ENCODE measurements at places on chromosomes 12 and 14.
A peak's percentile ranks its signal among the peaks of the same experiment; 100 is the strongest.

- no peak for DNase-seq
Measured at GRCh38 chr12:18145924-18146323, 55.9 kb upstream of the RERGL start.

DNA sequence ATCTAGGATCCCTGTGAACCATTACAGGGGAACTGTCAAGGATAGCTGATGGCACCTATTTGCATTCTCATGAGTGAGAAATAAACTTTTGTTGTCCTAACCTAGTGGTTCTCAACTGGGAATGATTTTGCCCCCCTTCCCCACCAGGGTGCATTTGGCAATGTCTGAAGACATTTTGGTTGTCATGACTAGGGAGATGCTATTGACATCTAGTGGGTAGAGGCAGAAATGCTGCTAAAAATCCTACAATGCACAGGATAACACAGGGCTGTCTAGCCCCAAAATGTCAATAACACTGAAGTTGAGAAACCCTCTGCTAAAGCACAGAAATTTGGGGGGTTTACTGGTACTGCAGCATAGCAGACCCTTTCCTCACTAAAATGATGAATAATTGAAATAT lies 140.9 kb upstream of the SRRM4 start:
- DNase-seq = no peak

DNA sequence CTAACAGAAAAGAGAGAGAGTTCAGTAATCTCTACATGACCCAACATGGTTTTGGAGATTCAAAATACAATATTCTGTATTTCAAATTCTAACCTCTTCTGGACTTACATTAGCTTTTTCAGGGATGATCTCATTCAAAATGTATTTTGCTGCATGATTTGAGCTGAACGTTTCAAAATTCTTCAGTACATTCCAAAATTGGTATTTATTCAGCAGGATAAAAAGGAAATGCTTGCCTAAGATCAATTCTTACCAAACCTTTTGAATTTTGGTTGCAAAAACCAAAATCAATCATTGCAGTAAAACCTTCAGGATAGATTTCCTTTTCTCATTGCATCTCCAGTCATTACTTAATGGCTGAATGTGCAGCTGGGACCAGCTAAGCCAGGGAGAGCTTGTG lies 1761.3 kb upstream of the SEL1L start:
- no peak for DNase-seq

GRCh38 chr12:65787056-65787865 lies 37.0 kb upstream of the HMGA2 start:
- DNase-seq = no peak

DNA sequence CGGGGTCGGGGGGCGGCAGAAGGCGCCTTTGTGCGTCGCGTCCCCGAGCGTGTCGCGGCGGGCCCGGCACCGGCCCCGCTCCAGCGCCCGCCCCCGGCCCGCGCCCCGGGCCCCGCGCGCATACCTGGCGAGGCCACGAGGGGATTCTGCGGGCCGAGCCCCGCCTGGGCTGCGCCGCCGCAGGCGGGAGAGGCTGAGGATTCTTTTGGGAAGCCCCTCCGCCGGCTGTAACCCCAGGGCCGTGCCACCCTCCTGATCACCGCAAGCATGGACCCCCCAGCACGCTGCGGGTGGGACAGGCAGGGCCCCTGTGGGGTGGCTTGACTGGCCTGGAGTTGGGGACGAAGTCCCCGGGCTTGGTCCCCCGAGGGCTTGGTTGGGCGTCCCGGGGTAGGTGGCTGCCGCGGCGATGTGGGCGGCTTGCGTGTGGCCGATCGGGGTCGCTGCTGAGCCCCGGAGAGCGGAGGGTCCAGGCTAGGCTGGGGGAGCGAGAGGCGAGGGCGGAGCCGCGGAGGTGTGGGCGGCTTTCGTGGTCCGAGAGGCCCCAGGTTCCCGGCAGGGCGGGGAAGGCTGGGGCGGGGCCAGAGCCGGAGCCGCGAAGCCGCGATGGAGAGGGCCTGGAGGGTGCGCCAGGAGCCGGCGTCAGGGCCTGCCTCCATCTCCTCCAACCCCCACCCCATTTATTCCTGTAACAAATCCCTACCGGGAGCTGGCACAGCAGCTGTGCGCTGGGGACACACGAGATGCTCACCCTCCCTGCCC lies 28.4 kb upstream of the GPR132 start:
- peak; percentile 79 for DNase-seq

- no peak for DNase-seq
Measured at GRCh38 chr12:112430929-112431328, 12.2 kb downstream of the PTPN11 start.

- DNase-seq = peak; percentile 86
Measured at GRCh38 chr12:56193025-56193578, 3.8 kb upstream of the SMARCC2 start.

DNA sequence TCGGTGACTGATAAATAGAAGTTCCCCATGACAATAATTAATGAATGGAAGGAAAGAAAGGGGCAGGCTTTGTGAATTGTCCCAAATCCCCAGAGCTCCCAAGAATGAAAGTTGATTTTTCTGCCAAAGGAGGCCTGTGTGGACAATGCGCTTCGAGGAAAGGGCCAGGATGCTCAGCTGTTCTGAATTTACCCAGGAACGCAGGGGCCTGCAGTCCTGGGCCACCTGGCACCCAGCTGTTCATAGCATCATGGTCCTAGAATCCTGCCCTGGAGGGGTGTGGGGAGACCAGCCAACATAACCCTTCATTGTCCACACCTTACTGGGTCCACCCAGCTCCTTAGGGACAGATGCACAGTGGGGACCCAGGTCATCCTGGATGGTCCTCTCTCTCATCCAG lies 587.5 kb downstream of the BCL11B start:
- DNase-seq = no peak

- no peak for DNase-seq
Measured at GRCh38 chr14:19754172-19754571, 10.8 kb downstream of the OR4Q3 start.

DNA sequence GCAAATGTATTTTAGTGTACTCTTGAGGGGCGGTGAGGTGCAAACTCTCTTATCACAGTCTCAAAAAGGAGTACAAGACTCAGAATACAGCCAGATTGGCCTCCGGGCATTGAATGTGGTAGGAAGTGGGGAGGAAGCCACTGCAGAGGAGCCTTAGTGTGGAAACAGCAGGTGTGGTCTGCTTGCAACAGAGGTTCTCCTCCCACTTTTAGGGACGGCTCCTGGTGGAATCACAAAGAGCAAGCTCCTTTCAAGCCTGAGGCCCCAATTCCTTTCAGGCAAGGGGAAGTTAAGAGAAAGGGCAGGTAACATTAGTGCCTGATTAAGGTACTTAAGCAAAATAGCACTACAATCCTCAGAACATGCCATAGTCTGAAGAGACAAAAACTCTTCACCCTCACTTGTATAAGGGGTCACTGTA lies 23.7 kb upstream of the SLC2A3 start:
- peak; percentile 66 for DNase-seq

- no peak for DNase-seq
Measured at GRCh38 chr12:3723916-3724805, 28.7 kb downstream of the CRACR2A start.

DNA sequence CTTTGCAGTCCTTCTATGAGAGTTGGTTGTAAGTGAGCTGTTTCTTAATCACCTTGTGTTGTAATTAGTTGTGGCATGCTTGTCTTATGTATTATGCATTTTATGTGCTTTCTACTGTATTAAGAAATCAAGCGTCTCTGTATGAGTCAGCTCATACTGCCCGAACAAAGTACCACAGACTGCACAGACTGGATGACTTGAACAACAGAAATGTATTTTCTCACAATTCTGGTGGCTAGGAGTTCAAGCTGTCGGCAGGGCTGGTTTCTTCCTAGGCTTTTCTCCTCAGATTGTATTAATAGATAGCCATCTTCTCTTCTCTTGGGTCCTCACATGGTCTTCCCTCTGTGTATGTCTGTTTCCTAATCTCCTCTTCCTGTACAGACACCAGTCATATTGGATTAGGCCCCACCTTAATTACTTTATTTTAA lies 77.7 kb downstream of the FLRT2 start:
- no peak for DNase-seq

DNA sequence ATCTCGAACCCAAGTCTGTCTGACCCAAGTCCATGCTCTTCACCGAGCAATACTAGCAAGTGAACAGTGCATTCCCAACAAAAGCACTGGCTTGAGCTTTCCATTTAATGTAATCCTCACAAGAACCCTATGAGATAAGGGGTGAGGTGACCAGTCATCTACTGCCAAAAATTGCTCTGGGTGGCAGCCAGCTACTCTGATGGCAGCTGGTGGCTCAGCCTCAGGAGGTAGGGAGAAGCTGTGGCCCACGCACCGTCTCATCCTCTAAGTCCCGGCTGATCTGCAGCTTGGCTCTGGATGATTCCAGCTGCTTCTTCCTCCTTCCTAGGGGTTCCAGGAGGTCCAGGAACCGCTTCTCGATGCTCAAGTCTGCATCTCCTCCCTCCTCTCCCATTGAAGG lies 75.2 kb downstream of the PLEKHG3 start:
- DNase-seq = no peak

DNA sequence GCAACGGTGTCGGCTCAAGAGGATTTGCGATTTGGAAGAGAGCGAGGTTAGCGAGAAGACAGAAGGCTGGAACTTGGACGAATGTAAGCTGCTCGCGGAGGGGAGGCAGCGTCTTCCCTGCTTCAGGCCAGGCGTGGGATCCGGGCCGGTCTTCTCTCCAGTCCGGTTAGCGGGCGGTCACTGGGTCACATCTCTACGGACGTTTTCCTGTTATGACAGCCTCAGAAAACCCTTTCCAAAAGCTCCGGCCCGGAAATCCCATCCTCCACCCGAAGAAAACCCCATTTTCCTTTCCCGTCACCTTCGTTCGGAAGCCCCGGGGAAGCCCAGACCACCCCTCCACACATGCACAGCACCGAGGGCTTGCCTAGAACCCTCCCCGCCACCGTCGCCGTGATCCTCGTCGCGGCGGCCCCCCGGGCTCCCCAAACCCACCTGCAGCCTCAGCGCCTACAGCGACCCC lies 268 bp downstream of the NDUFB1 start:
- no peak for DNase-seq

- DNase-seq = no peak
Measured at GRCh38 chr14:66745078-66745477, 237.1 kb downstream of the GPHN start.

GRCh38 chr12:104730763-104731162 lies 227.3 kb downstream of the SLC41A2 start:
- DNase-seq = no peak

DNA sequence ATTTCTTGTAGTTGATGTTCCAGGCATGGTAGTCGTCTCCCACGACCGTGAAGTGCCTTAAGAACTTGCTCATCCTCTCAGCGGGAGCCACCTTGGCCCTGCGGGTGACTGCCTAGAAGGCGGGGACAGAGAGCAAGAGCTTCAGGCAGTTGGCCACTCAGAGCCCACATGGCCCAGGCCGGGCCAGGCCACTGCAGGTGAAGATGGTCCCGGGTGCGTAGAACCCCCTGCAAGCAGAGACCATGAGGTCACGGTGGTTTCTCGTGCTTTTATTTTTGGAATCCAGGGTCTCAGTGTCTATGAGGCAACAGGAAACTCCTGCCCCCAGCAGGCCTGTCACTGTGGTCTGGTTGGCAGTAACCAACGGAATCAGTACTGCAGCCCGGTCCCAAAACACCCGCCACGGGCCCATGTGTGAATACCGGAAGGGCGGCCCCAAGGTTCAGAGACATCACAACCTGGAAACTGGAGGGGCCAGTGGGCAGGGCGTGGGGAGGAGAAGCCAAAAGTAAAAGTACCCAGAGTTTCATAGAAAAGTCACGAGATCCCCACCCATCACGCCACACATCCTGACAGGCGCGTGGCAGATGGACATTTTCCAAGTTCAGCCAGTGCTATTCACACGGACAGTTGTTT lies 27.5 kb downstream of the HVCN1 start:
- peak; percentile 65 for DNase-seq

- DNase-seq = no peak
Measured at GRCh38 chr12:45334396-45334795, 118.5 kb downstream of the ANO6 start.

DNA sequence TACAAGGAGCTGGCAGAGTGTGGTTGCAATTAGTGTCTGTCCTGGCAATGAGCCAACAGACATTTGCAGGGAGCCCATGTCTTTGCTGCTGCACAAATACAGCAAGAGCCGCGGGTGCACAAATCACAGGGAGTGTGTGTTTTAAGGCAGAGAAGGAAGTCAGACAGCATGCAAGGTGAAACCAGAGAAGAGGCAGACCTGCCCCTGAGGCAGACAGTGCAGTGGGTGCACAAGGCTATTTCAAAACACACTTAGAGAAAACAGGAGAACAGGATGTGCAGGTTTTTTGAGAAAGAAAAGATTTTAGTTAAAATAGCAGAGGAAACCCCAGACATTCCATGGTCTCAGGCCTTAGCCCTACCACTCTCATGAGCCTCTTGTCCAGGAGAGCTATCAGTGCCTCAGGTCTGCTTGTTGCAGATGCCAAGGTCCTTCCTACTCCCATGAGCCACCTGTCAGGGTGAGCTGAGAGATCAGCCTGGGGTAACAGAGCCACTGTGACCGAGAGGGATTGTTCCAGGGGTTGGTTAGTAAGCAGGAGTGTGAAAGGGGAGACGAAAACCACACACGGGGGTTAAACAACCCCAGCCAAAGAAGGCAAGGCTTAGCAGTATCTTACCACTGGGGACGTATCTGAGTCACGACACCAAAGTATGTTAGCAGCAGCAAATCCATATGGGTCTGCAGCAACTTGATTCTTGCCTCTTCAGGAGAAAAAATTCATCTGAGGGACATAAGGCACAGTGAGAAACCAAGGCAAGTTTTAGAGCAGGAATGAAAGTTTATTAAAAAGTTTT lies 78.1 kb downstream of the C14orf132 start:
- DNase-seq = no peak

DNA sequence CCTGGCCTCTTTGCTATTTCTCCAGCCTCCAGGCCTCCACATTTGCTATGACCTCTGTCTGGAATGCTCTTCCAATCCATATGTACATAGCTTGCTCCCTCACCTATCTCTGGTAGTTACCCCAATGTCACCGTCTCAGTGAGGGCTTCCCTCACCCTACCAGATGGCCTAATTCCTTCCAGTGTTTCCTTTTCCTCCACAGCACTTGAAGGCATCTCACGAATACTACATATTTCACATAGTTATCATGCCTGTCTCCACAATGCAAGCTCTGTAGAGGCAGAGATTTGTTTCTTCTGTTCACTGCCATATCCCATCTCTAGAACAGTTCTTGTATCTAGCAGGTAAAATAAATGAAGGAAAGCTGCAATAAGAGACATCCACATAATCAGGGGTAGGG lies 21.3 kb upstream of the HSP90B1 start:
- no peak for DNase-seq

DNA sequence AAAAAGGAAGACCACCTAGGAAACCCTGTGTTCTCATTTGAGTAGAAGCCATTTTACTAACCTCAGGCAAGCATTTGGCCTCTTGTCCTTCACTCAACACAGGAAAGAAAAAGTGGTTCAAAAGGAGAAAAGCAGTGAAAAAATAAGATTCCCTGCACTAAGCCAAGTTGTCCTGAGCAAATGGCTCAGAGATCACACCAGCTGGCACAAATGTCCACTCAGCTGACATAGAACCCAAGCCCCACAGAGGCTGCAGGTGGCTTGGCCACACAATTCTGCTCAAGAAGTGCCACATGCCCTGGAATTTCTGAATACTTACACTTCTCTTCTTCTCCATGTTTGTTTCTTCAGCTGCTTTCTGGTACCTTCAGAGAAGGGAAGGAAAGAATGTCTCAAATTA lies 52.0 kb downstream of the LIMA1 start:
- DNase-seq = no peak

Data from CD4-positive, alpha-beta T cell treated with Interleukin-10 for 1 hour (primary cell).